Thyroid gland (tissue), 4 donors: ENCODE measurements at places on chromosomes 4 and X. TPM values are rescaled to one million over a fixed set of nuclear protein-coding genes. Genes with fewer than 3 reads are reported as not detected.

GRCh38 chr4:113675731-113676697, 85.5 kb downstream of the CAMK2D start:
- H3K27ac ChIP-seq = peak overlapping the region; percentile 11
- H3K4me3 ChIP-seq = no peak overlapping the region
- DNase-seq = no peak
- no peaks in the 10 kb centered on the region for H3K36me3 ChIP-seq
- peaks cover 32% of the 10 kb centered on the region for H3K4me1 ChIP-seq

DNA sequence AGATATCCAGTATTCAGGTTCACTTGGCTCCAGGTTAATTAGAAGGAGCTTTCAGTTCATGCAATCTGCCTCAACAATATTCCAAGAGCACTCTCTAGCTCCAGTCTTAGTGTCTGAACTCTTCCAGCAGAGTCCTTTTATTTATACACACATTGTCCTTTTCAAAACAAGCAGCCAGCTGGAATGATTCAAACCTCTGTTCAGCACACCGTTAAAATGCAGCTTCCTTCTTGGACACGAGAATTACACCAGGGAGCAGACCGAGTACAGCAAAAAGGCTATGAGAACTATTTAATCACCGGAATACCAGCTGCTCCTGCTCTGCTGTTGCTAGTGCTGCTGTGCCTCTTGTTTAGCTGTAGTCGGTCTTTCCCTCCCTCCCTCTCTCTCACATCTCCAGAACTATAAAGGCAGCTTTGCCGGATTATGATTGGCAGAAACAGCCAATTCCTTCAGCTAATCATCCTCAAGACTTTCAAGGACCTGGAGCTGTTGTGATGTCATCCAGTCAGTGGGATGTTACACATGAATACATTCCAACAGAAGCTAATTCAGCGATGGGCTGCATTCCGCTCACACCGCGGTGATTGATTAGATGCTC, at the start of gene NDST4:
Gene NDST4, minus strand, starts transcription at position 115 of the 601 bp plus-strand sequence. CDS start 36,584 bp downstream, outside the sequence.
- no peak within 1 kb of the TSS for H3K4me3 ChIP-seq
- DNase-seq = peak; percentile 7
- H3K27me3 ChIP-seq = no peaks in the 10 kb centered on the region
- no peaks in the 10 kb centered on the region for H3K4me1 ChIP-seq
- no peaks in the 10 kb centered on the region for H3K36me3 ChIP-seq
- H3K27ac ChIP-seq = no peak within 1 kb of the TSS

DNA sequence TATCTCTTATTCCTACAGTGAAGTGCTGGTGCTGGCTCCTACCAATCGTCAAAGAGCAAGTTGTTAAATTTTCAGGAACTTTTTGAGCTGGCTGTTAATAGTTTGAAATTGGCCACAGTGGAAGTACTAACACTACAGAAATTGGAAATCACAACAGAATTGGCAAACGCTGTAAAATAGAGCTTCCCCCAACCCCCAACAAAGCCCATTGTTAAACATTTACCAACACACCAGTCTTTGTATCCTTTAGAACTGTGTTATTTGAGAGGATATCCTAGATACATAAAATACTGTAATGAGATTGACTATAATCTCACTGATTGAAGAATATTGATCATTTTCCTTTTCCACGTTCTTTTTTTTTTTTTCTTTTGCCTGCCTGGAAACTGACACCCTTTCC, 37.4 kb downstream of the FAM241A start:
- DNase-seq = no peak
- no peak overlapping the region for H3K4me3 ChIP-seq
- H3K27ac ChIP-seq = no peak overlapping the region

GRCh38 chr4:96566755-96567154, 726.9 kb downstream of the PDHA2 start:
- H3K27ac ChIP-seq = no peak overlapping the region
- H3K4me1 ChIP-seq = no peaks in the 10 kb centered on the region
- DNase-seq = no peak
- H3K27me3 ChIP-seq = no peaks in the 10 kb centered on the region
- no peak overlapping the region for H3K4me3 ChIP-seq

GRCh38 chr4:137524725-137525369, 7.4 kb downstream of the PCDH18 start:
- no peak for DNase-seq
- no peak overlapping the region for H3K27ac ChIP-seq
- no peaks in the 10 kb centered on the region for H3K4me1 ChIP-seq
- H3K36me3 ChIP-seq = peaks cover 7% of the 10 kb centered on the region
- no peak overlapping the region for H3K4me3 ChIP-seq

Gene NDNF
- 3.5 TPM for total RNA-seq
